Cortex of kidney (tissue), 1 donor: ENCODE measurements at places on chromosomes 3 and 15.

DNA sequence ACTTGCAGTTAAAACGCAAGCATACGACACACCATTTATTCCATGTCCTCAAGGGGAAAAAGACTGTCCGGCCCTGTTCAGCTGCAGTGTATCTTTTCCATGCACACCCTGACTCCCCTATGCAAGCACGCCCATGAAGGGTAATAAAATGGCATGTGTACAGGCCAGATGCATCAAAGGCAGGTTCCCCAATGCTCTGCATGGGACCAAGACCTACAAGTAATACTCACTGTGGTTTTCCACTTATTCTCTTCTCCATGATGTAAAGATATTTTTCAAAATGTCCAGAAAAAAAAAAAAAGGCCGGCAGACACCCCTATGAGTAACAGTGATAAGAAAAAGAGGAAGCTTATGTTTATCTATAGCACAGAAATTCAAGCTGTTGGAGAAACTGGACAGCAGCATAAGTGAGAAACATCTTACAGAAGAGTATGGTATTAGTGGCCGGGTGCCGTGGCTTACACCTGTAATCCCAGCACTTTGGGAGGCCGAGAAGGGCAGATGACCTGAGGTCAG is 70.8 kb downstream of the MCF2L2 start:
- no peak for DNase-seq

DNA sequence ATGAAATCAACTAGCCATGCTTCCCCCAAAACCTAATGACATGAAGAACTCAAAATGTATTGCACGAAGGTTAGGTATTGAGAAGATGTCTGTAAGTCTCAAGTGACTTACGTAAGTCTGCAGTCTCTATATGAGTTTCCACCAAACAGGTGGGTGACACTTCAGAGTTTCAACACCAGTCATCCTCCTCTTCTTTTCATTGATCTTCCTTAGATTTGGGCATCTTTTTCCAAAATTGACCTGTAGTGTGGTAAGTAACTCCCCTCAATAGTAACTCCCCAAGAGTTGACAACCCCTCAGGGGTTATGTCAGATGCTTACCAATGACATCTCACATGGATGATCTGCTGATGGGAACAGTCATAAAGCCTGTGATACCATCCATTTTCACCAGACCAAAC is 46.1 kb downstream of the GPR176 start:
- DNase-seq: no peak

GRCh38 chr15:84671211-84671610 is 13.2 kb upstream of the NMB start:
- DNase-seq: no peak

GRCh38 chr3:50658416-50658815 is 16.3 kb upstream of the DOCK3 start:
- no peak for DNase-seq

GRCh38 chr3:156975721-156976120 is 149.6 kb downstream of the LEKR1 start:
- no peak for DNase-seq

- no peak for DNase-seq
Observed at GRCh38 chr15:85755942-85756341, 38.8 kb downstream of the KLHL25 start.
